ENCODE measurements at places on chromosomes 11 and 22. TPM values are rescaled to one million over a fixed set of nuclear protein-coding genes. Genes with fewer than 3 reads are reported as not detected.

RCOR2 gene
- 0.61 TPM for total RNA-seq

OR56B1 gene
- not detected for total RNA-seq

C1QTNF6 gene
- 1.7 TPM for total RNA-seq

CD3E gene
- total RNA-seq = not detected

TUB gene
- total RNA-seq = 4.6 TPM

CALCA gene
- total RNA-seq = not detected

DCDC1 gene
- total RNA-seq = not detected

SIPA1 gene
- 34.2 TPM for total RNA-seq

MAPK8IP2 gene
- total RNA-seq = 0.04 TPM

SLC25A18 gene
- total RNA-seq = 0.21 TPM

SCGB1D2 gene
- not detected for total RNA-seq

MS4A6E gene
- total RNA-seq = not detected

PDE3B gene
- total RNA-seq = 0.98 TPM
